ENCODE measurements at places on chromosomes 5 and 9.

- peak; percentile 23 for DNase-seq
These were observed at the start of gene PDE4D for GRCh38 chr5:59893429-59894227. PDE4D (minus strand) TSS chr5:59893726.

DNA sequence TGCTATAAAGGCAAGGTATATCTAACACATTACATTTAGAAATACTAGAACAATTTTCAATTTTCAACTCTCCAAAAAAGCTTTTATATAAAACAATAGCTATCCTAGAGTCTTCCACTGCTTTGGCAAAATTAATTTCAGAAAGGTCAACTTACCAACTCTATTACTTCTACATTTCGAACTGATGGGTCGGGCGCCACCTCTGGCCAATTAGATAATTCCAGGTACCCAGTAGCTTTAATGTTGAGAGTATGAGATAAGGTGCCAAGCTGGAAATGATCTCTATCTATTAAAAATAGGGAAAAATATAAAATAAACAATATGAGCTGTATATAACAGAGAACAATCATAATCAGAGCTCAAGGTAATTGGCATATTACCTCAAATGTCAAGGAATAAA, 166.6 kb downstream of the AP3B1 start:
- DNase-seq: peak; percentile 3

DNA sequence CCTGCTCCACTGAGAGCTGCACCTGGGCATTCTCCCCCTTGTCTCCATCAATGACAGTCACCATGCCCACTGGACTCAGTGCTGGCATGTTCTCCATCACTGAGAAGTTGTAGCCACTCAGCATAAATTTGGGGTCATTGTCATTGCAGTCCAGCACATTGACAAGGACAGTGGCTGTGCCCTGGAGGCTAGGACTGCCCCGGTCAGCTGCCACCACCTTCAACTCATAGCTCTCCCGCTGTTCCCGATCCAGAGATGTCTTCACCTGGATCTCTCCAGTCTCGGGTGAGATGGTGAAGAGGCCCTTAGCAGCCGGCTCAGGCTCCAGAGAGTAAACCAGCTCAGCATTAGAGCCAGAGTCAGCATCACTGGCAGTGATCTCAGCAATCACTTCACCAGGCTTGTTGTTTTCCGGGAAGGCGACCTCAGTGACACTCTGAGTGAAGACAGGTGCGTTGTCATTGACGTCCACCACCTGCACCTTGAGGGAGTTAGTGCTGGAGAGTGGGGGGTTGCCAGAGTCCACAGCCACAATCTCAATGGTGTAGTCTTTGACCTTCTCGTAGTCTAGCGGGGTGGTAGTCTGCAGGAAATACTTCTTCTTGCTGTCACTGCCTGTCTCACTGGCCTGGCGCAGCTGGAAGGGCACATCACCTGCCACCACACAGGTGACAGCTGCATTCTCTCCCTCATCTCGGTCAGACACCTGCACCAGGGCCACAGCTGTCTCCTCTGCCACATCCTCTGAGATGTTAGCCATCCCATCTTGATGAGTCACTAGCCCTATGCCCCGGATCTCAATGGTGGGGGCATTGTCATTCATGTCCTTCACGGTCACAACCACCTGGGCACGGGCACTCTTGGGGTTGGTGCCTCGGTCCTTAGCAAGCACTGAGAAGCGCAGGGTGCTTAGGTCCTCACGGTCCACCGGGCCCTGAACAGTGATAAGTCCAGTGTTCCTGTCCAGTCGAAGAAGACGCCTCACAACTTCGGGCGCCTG, 13.5 kb downstream of the PCDH1 start:
- no peak for DNase-seq

- DNase-seq: no peak
These were observed 105.6 kb downstream of the NR6A1 start for GRCh38 chr9:124665391-124666058.

GRCh38 chr9:126752881-126753670, 51.8 kb upstream of the ZBTB43 start:
- no peak for DNase-seq

- DNase-seq: no peak
These were observed 34.2 kb downstream of the CDC14B start for GRCh38 chr9:96585426-96585825.

GRCh38 chr5:150246835-150247234, 42.7 kb downstream of the CAMK2A start:
- no peak for DNase-seq

- DNase-seq: no peak
These were observed 153.1 kb downstream of the TRIM36 start for GRCh38 chr5:115016646-115017045.

GRCh38 chr9:71515626-71516025, 252.7 kb downstream of the CEMIP2 start:
- no peak for DNase-seq

DNA sequence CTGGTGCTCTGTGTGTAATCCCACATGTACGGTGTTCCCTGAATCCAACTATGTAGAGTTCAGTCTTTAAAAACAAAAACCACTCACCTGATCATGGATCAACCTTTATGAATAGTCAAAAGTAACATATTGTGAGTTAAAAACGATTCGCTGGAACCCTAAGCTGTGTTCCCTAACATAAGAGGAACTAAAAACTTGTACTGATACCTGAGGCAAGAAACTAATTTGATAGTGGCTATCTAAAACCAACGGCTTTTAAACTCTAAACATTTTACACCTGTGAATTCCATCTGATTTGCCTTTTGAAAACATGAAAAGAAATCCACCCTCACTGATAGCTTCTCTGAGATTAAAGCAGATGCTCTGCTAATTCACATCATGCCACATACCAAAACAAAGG, 101.5 kb downstream of the DEPDC1B start:
- no peak for DNase-seq

DNA sequence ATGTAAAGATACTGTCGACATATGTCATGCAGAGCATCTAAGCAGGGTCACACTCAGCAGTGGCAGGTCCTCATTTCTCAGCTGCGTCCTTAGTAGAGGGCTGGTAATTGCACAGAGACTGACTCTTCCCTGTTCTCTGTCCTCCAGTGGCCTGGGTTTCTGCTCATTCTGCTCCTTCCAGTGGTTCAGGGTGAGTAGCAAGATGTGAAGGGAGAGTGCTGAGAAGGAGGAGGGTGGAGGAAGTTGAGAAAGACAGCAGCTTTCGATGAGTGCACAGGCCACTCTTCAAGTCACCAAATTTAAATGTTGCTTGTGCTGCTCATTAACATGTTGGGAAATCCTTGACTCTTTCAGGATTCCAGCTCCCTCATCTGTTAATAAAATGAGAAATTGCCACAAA, 203.9 kb downstream of the FBXL7 start:
- DNase-seq: no peak

GRCh38 chr9:126819482-126819881, 14.6 kb downstream of the ZBTB43 start:
- DNase-seq: no peak

DNA sequence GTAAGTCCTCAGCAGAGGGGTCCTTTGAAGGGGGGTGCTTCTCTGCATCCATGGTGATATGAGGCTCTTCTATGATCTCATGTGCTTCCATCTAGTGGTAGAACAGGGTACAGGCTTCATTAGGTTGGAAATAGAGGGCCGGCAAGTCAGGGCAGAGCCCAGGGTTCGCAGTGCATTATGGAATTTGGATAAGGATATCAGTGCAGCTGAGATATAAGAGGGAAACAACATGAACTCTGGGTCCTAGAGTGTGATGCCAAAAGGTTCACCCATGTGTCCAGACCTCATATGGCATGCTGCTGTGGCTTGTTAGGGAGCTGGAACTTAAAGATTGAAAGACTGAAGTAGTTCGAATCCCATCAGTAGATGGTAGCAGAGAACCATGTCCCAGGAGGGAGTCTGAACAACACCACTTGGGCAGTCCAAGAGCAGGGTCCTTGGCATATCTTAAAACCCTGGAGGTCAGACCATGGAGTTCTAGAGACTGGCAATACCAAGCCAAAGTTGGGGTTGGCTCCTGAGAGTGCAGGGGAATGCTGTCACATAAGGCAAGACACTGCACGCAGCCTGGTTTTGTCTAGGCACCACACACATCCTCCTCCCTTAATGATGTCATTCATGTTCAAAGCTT, 2.3 kb downstream of the FAM221B start:
- DNase-seq: peak; percentile 58

GRCh38 chr5:8394965-8395364, 526.0 kb downstream of the MTRR start:
- DNase-seq: no peak

GRCh38 chr5:90488791-90489190, 14.1 kb downstream of the POLR3G start:
- no peak for DNase-seq

DNA sequence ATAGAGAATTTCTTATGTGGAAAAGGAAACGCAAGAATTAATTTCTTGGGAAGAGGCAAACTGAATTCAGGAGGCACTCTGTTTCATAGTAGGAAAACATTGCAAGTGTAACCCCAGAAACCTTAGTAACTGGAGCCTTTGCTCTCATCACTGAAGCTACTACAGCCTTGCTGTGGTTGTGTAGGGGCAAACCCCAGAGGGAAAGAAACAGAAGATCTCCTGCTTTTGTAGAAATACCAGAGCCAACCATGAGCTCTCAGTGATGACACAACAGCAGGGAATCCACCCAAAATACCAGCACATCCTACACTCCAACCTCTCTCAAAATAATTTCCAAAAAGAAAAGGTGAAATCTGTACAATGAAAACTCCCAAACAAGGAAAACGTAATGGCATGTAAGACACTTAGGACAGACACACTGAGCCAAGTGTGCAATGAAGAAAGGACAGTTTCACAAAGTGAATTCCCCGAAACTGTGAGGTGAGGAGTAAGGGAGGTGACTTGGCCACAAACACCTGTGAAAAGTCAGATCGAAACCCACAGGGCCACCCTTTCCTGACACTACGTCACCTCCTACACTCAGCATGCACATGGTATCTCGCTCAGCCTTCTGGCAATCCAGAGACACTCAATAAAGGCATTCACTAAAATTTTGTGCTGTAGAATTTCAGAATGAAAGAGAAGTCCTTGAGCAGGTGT, 8.5 kb upstream of the ACSL6 start:
- no peak for DNase-seq

DNA sequence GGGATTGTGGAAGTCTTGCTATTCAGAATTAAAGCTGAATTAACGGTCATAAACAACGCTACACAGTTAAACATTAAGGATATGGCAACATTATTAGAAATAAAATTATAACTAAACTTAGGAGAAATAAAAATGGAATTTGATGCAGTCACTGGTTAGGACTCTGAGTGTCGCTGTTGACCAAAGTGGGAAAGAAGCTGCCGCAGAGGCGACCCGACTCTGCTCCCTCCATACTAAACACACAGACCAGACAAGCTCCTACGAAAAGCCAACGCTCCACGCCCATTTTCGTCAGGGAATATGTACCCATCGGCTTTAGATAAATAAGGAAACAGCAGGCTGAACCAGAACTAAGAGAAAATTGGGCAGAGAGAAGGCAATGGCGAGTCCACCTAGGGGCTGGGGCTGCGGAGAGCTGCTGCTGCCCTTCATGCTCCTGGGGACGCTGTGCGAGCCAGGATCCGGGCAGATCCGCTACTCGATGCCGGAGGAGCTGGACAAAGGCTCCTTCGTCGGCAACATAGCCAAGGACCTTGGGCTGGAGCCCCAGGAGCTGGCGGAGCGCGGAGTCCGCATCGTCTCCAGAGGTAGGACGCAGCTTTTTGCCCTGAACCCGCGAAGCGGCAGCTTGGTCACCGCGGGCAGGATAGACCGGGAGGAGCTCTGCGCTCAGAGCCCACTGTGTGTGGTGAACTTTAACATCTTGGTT, at the start of gene PCDHGA5:
PCDHGA5 (plus strand) TSS at position 211 of the 709 bp plus-strand sequence; CDS start at position 380, 169 bp downstream.
- no peak for DNase-seq

DNA sequence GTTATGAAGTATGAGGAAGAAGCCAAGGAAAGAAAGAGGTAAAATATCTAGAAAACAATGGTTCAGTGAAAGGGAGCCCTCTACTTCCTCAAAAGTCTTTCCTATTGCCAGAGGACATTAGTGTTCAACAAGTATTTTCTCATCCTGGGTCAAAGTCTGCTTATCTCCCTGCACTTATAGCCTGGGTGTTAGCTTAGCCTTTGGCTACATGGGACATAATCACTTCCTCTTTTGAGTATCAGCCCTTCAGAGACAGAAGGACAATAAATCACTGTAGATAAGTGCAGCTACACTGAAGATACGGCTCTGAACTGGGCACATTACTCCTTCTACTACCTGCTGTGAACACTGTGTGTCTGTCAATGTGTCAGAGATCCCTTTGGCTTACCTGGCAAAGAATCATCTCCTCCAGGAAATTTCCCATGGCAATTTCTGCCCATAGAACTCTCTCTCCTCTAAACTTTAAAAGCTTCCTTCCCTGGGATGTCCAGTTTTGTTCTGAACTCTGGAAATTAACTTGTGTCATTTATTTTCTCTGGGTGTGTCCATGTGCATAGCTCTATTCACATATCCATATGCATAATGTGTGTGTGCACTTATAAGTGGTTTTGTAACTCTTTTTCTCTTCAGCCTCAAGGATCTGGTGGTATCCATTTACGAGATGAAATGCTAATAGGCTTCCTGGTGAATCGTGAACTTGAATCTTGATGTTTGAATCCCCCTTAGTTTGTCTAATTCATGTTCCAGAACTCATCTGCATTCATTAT, 30.0 kb upstream of the RECK start:
- peak; percentile 34 for DNase-seq

DNA sequence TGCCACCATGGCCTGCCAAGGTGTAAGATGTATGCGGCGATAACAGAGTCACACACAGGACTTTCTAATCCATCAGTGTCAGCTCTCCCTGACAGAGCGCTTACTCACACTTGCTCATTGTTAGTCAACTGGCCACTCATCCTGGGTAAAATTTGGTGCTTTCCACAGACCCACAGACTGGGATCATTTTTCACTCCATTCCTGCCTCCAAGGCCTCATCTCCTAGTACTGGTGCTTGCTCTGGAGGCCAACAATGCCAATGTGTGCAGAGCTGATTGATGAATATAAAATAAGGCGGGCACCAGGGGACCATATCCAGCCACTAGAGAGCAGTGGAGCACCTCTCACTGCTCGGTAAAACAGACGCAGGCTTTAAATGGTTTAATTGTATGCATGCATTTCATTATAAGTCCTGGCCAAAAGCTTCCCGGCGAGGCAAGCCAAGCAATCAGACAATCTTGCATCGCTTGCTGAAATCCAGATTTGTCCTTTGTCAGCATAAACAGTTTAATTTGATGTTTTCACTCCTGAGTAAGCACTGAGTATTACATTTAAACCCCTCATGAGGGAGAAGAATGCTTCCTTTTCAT, 22.3 kb downstream of the PSMB7 start:
- DNase-seq: no peak

DNA sequence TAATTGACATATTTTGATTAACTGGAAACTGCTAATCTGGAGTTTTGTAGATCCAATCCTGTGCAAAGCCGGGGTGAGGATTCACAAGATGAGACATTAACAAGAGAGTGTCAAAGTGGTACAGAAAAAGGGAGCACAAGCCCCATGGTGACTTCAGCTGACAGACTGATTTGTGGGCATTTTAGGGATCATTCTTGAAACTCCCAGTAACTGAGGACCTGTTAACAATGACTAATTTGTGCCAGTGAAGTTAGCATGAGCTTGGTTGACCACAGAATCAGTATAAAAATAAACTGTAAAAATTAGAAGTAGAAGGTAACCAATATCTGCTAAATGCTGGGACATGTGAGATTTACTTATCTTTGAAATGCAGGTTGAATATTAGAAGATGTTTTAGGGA, 1578.3 kb downstream of the EFNA5 start:
- no peak for DNase-seq

GRCh38 chr5:67120032-67120431, 76.6 kb downstream of the CD180 start:
- DNase-seq: no peak
